ENCODE measurements at places on chromosomes 1 and 21.

GRCh38 chr1:21961799-21962198 is 15.0 kb upstream of the CELA3B start:
- DNase-seq: no peak

DNA sequence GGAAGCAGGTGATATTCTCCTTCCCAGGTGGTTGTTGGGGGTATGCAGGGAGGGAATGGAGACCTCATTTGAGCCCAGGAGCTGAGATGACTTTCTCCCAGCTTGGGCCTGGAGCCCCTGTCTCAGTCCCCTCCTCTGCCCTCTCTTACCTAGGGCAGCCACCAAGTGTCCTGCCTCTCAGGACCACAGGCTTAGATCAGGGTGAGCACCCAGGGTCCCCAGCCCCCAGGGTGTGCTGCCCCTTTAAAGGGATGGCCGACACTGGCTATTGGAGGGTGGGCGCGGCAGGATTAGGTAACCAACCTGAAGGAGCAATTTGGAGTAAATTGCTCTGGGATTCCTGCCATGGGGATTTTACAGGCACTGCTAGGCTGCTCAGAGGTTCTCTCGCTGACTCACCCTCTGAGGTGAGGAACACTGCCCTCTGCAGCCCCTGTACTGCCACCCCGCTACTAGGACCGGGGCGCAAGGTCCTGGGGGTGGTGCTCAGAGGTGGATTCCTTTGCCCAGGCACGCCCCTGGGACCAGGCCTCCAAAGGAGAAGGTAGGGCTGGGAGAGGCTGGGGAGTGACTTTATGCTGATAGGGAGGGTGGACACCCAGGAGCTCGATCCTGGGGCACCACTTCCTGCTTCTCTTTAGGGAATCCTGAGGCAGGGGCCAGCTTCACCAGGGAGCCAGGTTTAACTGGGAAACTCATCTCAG is 1.5 kb downstream of the RPS6KA1 start:
- peak; percentile 62 for DNase-seq

GRCh38 chr1:24639881-24640280 is 3.2 kb upstream of the SRRM1 start:
- DNase-seq: no peak

DNA sequence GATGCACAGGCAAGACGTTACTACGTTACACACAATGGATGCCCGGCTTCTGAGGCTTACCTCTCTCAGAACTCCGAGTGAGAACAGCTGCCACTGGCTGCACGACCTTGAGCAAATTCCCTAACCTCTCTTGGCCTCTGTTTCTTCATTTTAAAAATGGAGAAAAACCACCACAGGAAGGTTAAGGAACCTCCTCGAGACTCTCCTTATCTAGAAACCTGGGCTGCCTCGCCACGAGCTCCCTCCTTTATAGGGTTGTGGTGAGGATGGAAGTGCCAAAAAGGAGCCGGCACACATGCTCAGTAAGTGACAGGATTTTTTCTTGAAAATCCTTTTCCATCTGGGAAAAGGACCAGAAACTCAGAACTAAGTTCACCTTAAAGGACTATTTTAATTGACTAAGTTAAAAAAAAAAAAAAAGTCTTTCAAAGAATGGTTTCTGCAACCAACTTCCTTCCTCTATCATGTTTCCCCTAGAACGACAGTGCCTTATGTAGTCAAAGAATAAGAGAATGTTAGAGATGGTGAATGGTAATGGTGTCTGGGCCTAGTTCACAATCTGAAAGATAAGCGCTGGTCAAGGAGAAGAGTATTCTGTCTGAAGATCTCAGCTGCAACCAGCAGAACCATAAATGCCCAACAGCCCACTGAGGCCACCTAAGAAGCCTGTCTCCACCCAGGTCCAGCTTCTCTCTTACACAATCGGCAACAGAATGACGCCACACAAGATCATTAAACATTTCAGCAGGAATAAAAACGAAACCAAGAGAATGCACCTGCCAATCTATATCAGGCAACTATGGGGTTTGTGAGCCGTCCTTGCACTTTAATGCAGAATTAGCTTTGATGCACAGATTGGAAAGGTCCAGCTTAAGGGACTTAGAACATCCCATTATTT is 64.9 kb downstream of the SLC45A1 start:
- no peak for DNase-seq

DNA sequence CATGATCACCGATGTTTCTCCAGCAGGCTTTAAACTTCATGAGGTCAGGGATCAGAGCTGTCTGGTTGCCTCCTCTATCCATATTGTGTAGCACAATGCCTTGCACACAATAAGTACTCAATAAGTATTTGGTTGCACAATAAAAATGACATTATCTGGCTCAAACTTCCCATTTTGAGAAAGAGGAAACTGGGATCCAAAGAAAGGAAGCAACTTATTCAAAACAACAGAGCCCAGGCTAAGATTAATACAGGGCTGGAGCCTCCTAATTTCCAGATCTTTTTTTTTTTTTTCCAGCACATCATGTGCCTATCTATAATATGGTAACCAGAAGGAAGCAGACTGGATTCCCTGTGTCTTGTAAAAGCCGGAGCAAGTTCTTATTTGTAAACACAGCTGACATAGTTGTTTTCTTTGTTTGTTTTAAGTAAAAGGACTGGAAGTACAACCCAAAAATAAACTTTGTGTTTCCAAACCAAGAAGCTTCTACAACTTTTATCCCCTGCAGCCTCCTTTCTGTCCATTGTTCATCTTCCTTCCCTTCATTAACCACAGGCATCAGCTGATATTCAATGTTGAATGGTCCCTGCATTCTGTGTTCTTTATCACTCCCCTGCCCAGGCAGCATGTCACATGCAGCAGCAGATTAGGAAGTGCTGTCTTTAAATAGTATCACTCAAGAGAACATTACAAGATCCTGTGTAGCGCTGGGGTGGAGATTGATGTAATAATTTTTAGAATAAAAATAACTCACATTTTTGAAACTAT is 71.2 kb upstream of the HOOK1 start:
- DNase-seq: no peak

- no peak for DNase-seq
Measured at GRCh38 chr1:201032408-201032807, 8.9 kb upstream of the KIF21B start.

DNA sequence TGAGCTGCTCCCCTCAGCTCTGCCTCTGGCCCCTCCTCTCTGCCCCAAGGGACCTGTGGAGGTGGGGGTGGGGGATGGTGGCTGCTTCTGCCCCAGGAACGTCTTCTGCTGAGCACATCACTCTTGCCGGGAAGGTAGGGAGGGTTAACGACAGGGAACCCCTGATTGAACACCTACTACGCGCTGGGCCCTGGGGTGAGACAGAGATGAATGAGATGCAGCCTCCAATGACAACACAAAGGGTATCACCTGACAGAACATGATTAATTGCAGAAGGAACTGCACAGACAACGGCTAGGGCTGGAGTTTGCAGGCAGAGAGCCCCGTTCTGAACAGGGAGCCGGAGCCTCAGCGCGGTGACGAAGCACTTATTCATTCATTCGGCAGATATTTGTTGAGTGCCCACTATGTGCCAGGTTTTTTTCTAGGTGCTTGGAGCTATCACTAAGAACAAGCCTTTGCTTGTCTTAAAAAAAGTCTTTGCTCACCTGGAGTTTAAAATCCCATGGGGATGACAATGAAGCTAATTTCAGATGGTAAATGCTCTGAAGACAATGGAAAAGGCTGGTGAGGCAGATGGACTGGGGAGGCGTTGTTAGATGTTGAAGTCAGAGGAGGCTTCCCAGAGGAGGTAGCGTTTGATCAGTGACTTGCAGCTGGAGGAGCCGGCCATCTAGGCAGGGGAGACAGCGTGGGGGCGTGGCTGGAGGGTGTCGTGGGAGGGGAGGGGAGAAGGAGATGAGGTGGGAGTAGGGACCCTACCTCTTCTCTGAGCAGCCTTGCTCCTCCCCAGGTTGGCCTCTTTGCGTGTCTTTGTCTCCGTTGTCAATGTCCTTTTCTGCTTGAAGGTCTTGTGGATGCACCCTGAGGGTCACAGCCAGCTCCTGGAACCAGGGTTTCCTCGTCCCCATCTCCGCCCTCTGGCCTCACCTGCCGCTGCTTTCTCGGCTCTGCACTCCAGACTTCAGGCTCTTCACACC is 103.1 kb upstream of the CSF3R start:
- no peak for DNase-seq

GRCh38 chr1:116097626-116098025 is 13.6 kb upstream of the MAB21L3 start:
- DNase-seq: no peak

Measured in EH (cell line).